ENCODE measurements at places on chromosomes 3 and 15.
A peak's percentile ranks its signal among the peaks of the same experiment; 100 is the strongest.

- DNase-seq = peak; percentile 98
Observed at GRCh38 chr3:52278510-52279069, at the start of gene WDR82. WDR82 (minus strand) TSS chr3:52278649; CDS start chr3:52278361, 288 bp downstream.

DNA sequence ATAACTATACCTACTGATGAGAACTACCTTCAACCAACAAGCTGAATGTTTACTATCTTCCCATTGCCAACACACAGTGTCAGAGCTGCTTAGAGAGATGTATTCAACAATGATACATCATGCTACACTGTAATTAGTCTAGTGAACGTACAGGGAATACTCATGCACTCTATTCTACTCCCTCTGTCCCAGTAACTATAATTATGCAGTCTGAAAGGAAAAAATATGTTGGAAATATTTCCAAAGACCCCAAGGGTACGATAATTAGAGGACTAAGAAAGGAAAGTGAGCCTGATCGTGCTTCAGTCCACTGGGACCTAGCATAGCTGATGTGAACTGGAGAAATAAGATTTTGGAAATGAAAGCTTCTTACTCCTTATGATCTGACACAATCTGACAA, 36.9 kb upstream of the FSIP1 start:
- no peak for DNase-seq

- DNase-seq = no peak
Observed at GRCh38 chr3:73577704-73578103, 47.0 kb downstream of the PDZRN3 start.

GRCh38 chr15:72319360-72319984, 485 bp downstream of the CELF6 start:
- peak; percentile 26 for DNase-seq

- DNase-seq = no peak
Observed at GRCh38 chr3:148162132-148162531, 535.6 kb upstream of the AGTR1 start.

- no peak for DNase-seq
Observed at GRCh38 chr3:49053543-49053942, 24.3 kb upstream of the IMPDH2 start.

DNA sequence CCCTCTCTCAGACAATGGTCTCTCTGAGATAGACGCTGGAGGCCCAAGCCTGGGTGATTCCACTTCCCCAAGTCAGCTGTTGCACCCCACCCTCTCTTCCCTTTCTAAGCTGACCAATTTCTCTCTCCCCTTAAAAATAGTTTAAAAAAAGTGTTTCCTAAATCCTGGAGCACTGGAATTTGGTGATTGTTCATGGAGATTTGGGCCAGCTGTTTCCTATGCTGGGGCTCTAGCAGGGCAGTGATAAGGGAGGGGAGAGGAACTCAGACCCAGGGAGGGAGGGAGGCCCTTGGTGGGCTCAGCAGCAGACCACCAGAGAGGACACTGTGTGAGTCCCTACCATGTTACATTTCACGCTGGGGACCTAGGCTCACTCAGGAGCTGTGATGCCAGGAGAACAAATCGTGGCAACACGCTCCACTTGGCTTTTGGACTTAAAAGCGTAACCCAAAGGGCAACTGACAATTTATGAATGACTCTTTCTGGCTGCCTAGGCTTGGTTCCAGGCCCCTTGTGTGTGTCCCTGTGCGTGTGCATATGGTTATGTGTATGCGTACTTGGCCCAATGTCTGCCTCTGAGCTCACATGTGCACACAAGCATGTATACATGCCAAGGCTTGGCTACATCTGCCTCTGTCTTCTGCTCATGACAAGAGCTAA, 59.8 kb upstream of the INSYN1 start:
- DNase-seq = no peak

GRCh38 chr3:37963635-37964034, 27.0 kb upstream of the VILL start:
- DNase-seq = no peak

- DNase-seq = no peak
Observed at GRCh38 chr15:68365140-68365745, 66.7 kb downstream of the ITGA11 start.

DNA sequence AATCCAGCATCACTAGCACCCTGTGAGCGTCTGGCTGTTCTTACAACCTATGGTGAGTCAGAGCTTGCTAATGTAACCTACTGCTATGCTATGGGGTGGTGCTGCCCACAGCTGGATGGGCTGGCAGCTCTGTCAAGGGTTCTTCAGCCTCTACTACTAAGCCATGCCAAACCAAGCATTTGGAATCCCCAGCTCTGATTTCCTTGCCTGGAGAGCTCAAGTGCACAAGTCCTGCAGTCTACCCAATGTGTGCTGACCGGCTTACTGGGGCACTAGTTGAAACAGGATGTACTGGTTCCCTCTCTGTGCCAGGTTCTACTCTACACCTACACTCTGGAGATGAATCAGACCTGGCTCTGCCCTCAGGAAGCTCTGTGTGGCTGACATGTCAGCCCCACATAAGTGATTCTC, 4.2 kb downstream of the TEX264 start:
- DNase-seq = no peak

DNA sequence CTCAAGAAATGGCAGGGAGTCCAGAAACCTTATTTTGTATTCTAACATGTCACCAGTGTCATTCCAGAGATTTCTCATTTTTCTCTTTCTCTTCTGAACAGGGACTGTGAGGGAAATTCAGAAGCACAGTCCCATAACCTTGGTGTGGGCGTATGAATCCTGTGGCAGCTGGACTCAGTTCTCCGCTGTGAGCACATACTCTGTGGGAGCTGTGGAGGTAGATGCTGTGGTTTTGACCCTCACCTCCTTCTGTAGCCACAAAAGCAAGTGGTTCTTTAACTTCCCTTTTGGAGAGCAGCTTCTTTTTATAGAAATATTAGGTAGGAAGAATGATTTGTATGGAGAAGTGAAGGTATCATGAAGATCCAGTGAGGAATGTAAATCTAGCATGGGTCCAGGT, 13.4 kb downstream of the TMEM207 start:
- DNase-seq = no peak

DNA sequence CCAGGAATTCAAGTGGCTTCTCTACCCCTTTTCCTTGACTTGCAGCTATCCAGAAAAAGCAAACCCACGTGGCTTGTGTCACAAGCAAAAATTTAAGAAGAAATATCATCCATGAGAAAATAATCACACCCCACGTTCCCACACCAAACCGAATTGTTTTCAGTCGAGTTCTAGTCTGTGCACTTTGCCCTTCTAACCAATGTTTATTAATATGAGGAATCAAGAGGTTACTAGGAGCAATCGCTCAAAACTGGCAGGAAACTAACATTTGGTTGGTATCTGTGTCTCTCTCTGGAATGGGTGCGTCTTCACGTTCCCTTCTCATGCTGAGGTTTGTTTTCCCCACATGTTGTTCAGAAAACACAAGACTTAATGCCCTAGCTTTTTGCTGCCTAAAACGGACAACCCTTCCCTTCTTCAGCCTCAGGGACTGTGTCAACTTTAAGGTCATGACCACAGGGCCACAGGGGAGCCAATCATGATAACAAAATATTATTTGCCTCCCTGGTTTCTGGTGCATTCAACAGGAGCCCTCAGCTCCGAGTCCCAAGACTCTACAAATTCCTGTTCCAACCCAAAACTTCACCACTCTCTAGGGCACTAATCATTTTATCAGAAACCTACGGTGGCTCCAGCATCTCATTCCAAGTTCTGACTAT, 41.4 kb upstream of the LMCD1 start:
- DNase-seq = no peak

GRCh38 chr3:99966662-99967416, 147.5 kb downstream of the FILIP1L start:
- no peak for DNase-seq

GRCh38 chr15:89144491-89144890, 56.2 kb downstream of the ABHD2 start:
- DNase-seq = no peak

- peak; percentile 59 for DNase-seq
Observed at GRCh38 chr3:125119752-125120378, 64.1 kb upstream of the HEG1 start.

- no peak for DNase-seq
Observed at GRCh38 chr3:119856695-119857094, 74.8 kb downstream of the NR1I2 start.

DNA sequence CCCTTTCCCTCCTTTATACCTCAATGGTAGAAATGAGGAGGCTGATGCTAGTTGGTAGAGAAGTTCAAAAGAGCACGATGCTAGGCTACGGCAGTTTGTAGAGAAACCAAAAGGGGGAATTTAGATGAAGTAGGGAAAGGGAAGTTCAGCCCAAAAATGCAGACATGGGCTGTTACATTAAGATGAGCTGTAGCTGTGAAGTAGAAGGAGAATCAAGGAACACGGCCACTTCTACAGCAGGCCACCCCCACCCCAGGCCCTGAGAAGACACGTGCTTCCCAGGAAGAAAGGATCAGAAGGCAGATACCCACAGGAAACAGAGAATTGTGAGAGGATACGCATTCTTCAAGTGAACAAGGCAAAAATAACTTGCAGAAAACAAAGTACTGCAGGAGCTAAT, 2.1 kb upstream of the PARP14 start:
- no peak for DNase-seq

DNA sequence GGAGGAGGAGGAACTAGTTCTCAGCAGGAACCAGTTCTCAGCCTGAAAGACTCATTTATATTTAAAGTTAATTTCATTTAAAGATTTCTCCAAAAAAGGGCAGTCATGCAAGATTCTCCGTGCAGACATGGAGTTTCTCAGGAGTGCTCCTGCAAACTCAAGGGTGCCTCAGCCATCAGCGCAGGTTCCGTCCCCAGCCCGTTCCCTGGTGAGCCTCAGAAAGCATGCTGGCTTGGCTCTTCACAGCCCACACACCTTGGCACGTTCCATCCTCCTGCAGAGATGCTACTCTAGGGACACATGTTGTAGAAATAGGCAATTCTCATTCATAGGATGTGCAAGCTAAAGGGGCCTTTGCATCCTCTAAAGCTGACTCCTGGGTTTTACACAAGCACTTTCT, 123.0 kb downstream of the LIPC start:
- DNase-seq = no peak

- DNase-seq = no peak
Observed at GRCh38 chr3:58072763-58073130, 64.5 kb downstream of the FLNB start.

- no peak for DNase-seq
Observed at GRCh38 chr3:174931473-174932353, 72.6 kb downstream of the NAALADL2 start.

- DNase-seq = no peak
Observed at GRCh38 chr15:78140292-78140691, 8.9 kb upstream of the IDH3A start.

GRCh38 chr15:88736204-88736603, 67.0 kb upstream of the ACAN start:
- DNase-seq = no peak

DNA sequence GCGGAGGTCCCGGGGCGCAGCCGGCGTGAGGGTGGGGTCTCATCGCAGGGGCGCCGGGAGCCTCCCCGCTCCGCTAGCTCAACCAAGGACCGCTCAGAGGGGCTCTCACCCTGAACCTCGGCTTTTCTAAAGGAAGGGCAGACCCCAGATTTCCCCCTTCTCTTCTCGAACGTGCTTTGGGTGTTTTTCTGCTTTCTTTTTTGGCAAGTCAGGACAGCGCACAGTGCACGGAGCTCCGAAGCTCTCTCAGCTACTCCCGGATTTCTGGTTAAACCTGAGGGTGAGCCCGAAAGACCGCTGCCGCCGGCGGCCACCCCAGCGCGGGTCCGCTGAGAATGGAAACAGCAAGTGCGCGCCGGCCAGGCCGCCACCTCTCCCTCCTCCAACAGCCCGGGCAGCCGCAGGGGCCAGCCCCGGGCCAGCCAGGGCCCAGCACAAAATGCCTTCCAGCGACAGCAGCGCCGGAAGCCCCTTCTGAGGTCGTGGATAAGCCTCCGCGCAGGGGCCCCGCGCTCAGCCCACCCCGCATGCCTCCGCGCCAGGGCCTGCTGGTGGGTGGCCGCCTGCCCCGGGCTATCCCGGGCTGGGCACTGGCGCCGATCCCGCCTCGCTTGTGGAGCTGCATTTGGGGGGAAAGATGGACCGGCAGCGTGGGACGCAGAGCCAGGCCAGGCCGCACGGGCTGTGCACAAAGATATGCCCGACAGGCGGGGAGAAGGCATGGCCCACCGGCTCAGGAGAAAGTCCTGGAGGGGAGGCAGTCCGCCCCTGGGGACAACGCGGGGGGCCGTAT, 8.2 kb upstream of the OCA2 start:
- DNase-seq = peak; percentile 16

- DNase-seq = peak; percentile 63
Observed at GRCh38 chr15:83446904-83447709, at the start of gene SH3GL3. SH3GL3 (plus strand) TSS chr15:83447341; CDS start chr15:83447534, 193 bp downstream.

DNA sequence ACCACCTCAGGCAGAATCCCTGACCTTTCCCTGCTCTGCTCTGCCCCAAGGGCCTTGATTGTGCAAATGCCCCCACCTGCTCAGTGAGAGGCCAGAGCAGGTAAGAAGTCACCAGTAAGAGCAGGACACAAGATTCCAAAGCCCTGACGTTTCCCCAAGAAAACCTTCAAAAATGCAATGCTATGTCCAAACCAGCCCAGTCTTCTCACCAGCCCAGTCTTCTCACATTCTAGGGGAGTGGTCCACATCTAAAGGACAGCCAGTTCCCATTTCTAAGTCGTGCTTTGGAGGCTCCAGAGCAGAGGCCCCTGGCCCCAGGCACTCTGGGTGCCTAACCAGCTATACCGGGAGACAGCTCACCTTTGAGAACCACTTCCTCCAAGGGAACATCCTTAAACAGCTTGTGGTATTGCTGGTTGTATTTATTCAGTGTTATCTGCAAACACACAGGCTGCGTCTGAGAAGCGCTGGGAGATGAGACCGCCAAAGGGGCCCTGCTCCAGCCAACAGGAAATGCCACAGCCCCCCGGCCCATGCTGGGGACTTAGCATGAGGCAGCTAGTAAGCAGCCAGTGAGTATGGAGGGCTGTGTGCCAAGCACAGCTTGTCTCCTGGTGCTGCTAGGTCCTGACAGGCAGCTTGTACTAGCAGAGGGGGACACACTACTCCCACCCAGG, 29.3 kb downstream of the GRAMD2A start:
- no peak for DNase-seq

DNA sequence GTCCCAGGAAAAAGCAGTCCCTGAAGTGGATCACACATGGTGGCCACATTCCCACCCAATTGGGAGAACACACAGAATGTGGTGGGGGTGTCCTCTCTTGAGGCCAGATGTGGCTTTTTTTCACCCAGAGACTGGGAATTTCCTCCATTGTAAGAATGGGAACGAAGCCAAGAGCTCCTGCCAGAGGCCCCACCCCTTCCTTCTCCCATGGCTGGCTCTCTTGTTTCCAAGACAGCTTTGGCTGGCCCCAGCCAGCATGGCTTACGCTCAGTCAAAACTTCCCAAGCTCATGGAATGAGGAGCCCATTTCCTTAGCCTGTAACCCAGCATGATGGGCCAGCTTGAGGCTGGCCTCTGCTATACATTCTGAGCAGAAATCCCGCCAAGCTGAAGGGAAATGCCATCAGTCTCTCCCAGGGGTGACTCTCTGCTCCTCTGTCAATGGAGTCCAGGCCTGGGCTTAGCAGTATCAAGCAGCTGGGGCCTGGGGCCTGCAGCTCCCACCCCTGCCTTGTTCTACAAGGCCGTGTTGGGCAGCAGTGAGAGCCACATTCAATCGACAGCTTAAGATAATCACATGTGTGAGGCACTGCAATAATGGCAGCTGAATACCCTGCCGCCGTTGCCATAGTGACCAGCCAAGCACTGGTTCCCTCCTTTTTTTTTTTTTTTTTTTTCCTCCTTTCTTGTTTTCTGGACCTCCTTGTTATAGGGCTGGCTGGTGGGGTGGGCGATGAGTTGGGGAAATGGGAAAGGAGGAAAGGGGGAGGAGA, 142.4 kb downstream of the EPHB1 start:
- no peak for DNase-seq
